ENCODE measurements at places on chromosomes 1 and 21. TPM values are rescaled to one million over a fixed set of nuclear protein-coding genes. Genes with fewer than 3 reads are reported as not detected.

GRCh38 chr1:54378874-54379554 lies 27.2 kb downstream of the SSBP3 start:
- no peak for DNase-seq

DNA sequence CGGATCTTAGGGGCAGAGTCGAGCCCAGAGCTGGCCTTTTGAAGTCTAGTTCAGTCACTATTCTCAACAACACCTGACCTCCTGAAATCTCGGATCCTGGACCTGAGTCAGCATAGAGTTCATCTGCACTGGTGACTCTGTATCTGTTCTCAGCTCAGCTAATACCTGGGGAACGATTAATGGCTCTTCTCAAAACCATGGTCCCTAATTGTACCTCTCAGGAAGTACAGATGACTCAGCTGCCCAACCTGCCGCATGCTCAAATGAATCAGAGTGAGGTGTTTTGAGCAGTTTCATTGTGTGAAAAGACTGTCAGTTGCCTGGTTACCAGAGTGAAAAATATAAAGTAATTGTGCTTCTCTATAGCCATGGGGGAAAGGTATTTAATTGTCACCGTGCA lies 89.2 kb downstream of the SLC35F3 start:
- no peak for DNase-seq

Gene BECN2
- total RNA-seq, result not detected

Gene FCRL1
- total RNA-seq, result not detected

GRCh38 chr21:35681946-35682345 lies 378.4 kb downstream of the SETD4 start:
- no peak for DNase-seq

GRCh38 chr1:209766051-209766450 lies 10.2 kb downstream of the TRAF3IP3 start:
- no peak for DNase-seq

DNA sequence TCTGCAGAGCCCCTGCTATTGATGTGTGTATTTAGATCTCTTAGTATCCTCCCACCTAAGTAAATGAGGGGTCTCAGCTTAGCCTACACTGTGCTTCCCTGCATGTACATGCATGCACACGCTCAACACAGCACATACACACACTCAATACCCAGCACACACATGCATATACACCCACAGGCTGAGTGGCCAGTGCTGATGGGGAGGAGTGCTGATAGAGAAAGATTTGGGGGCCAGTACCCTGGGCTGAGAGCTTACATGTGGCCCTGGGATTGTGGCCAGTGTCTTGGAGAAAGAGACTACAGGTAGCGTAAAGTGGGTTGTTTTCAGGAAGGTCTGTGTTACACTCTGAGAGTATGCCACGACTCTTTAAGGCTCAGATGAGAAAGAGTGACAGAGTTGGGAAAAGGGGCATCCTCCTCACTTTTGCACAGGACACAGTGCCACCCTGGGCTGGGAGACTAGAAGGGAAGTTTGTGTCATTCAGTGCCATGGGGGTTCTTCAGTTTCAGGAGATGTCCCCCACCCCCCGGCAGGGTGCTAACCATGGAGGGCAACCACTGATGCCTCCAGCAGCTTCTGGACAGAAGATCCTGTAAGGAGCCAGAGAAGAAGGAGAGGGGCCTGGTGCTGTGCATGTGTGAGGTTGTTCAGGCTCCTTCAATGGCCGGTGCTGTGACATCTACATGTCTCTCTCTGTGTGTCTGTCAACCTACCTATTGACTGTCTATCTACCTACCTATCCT lies 166.8 kb downstream of the RHOU start:
- DNase-seq, result no peak

Gene INAVA
- 0.95 TPM for total RNA-seq

Gene CLEC20A
- total RNA-seq, result not detected

DNA sequence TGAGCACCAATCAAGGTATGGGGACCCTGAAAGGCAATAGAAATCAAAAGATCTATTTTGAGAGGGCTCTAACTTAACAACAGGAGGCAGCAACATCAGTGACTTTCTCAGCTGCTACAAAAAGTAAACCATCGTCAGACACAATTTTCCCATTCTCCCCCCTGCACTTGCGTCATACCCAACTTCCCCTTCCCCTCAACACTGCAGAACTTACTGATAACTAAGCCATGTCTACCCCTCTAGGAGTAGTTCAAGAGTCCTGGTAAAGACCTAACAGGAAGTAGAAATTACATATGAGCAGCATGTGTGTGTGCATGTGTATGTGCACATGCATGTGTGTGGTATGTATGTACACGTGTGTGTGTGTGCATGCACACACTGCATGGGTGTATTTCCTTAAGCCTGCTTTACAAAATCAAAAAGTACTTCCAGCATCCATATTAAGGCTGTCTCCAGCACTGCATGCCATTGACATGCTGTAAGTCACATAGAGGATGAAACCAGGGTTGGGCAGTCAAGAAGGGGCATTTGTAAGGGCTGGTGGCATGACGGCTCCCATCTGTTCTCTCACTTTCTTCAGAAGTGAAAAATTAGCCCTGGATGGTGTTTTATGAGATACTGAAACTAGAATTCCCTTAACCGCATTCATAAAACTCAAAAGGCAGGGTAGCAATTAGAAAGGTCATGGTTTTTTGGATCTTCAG lies 460.1 kb upstream of the RUNX1 start:
- no peak for DNase-seq

Gene ANGPTL7
- 38.7 TPM for total RNA-seq

DNA sequence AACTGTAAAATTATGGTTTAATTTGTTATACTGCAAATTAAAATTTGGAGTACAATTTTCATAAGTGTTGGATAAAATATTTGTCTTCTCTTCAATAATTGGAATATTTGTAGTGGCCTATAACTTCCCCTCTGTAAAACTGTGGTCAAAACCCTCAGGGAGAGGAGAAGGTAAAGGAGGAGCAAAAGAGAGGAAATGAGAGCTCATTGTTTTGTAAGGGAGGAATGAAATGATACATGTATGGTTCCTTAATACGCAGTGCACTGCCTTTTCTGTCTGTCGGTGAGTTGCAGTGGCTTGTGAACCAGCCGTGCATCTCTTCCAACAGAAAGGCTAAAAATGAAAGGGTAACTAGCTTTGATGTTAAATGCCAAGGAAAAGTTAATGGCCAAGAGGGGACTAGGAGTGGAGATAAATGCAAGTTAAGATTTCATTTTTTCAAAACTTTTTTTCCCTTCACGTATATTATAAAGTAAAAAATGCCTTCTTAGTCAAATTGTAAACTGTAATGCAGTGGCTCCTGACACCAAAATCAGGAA lies 26.4 kb downstream of the LRRC8D start:
- DNase-seq, result no peak

Gene GATAD2B
- total RNA-seq, result 26.2 TPM

All from omental fat pad (tissue), 4 donors.